Natural killer cell (primary cell): ENCODE measurements at places on chromosomes 7 and 10. TPM values are rescaled to one million over a fixed set of nuclear protein-coding genes. Genes with fewer than 3 reads are reported as not detected.

DNA sequence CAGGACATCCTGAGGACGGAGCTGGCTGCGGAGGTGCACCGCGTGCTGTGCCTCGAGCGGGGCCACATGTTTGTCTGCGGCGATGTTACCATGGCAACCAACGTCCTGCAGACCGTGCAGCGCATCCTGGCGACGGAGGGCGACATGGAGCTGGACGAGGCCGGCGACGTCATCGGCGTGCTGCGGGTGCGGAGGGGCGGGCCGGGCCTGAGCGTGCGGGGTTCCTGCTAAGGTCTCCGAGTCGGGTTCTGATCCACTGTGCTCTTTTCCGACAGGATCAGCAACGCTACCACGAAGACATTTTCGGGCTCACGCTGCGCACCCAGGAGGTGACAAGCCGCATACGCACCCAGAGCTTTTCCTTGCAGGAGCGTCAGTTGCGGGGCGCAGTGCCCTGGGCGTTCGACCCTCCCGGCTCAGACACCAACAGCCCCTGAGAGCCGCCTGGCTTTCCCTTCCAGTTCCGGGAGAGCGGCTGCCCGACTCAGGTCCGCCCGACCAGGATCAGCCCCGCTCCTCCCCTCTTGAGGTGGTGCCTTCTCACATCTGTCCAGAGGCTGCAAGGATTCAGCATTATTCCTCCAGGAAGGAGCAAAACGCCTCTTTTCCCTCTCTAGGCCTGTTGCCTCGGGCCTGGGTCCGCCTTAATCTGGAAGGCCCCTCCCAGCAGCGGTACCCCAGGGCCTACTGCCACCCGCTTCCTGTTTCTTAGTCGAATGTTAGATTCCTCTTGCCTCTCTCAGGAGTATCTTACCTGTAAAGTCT is 10.4 kb downstream of the ATG9B start:
- peak; percentile 99 for DNase-seq

- no peak for DNase-seq
Observed at GRCh38 chr10:132257271-132257670, 50.5 kb downstream of the STK32C start.

DNA sequence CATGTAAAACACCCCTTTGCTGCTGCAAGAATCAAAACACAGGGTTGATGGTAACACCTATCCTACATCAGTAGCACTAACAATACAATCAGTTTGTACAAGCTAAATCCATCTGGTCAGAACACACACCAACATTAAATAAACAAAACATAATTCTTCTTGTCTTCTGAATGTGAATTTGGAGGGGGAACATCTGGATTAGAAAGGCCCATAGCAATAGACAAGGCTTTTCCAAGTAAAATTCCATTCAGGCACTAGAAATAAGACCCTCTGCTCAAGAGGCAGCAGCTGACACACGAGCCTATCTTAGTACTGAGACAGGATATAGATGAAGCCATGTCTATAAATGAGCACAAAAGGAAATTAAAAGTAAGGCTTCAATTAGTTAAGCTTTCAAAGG is 839.9 kb upstream of the LRRTM3 start:
- no peak for DNase-seq

GRCh38 chr10:576130-576465 is 113.4 kb downstream of the DIP2C start:
- DNase-seq: no peak

DNA sequence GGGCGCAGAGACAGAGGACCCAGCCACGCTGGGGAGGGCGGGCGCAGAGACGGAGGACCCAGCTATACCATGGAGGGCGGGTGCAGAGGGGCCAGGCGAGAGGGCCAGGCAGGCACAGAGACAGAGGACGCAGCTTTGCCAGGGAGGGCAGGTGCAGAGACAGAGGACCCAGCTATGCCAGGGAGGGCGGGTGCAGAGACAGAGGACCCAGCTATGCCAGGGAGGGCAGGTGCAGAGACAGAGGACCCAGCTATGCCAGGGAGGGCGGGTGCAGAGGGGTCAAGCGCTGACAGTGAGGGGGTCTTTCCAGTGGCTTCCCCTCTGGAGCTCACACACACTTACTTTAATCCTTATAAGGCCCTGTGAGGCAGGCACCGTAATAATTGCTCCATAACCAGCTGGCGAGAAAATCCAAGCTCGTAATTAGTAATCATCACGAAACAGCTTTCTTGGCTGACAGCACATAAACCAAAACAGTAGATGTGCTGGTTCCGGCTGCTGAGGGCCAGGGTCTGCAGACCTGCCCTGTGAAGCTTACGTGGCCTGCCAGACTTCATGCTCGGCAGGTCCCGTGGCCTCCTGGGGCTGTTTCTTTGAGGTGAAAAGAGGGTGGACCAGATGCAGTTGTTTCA is 137.2 kb downstream of the VIPR2 start:
- DNase-seq: no peak

- DNase-seq: peak; percentile 31
Observed at GRCh38 chr10:73246322-73246645, 771 bp downstream of the DNAJC9 start.

- no peak for DNase-seq
Observed at GRCh38 chr7:47940088-47941013, 7.9 kb downstream of the PKD1L1 start.

DNA sequence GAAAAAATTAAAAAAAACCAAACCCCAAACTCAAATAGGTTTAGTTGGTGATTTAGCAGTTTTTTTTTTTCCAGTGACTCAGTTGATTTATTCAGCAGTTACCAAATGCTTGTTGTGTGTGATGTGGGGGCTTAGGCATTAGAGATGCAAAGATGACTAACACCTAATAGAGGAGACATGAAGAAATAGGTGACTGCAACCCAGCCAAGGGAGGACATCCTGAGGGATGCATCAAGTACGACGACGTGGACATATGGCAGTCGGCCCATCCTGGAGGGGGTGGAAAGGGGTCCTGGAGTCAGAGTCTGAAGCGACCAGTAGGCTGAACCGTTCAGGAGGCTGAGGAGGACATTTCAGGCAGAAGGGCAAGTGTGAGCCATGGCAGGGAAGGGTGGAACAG is 35.5 kb downstream of the LRMDA start:
- DNase-seq: no peak

DNA sequence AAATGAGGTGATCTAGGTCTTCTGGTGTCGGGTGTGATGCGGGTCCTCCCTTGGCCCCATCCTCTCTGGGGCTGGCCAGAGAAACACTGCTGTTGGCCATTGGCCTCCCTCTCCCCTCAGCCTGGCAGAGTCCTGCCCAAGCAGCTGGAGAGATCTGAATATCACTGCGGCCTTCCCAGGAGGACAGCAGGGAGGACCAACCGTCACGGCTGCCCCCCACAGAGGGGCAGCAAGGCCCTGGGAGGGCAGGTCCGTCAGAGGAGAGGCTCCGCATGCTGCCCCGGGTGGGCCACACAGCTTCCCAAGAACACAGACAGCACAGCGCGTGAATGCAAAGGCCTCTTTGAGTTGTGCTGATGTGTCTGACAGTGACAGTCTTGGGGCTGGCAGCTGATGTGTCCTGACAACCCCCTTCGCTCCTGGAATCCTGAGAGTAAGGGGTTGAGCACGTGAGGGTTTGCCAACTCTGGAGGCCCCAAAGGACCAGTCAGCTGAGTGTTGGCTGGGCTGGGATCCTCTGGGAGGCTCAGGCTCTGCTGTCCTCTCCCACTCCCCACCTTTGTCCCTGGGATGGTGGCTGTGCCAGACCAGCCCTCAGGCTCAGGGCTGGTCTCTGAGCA is 132.5 kb upstream of the UNC5B start:
- DNase-seq: peak; percentile 12

Gene PTF1A
- not detected for total RNA-seq

Gene DLX6
- total RNA-seq: not detected
